ENCODE measurements at places on chromosomes 11 and 22.
A peak's percentile ranks its signal among the peaks of the same experiment; 100 is the strongest.

DNA sequence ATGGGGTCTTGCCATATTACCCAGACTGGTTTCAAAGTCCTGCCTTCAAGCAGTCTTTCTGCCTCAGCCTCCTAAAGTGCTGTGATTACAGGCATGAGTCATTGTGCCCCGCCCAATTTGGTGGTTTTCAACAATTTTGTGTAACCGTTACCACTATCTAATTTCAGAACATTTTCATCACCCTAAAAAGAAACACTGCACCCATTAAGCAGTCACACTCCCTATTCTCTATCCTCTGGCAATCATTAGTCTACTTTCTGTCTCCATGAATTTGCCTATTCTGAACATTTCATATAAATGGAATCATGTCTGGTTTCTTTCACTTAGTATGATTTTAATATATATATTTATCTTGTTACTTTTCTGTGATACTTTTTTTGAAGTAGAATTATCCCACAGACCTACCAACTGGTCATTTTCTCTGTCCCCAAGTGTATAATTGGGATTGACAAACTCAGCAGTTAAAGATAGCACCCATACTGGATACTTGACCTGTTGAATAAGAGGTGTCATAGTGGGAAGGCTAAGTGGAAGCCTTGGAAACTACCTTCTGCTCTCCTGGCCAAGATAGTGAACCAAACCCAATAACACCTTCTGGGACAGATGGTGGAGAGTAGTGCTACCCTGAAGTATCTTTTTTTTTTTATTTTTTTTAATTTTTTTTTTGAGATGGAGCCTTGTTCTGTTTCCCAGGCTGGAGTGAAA, 64.8 kb downstream of the STIM1 start:
- peak; percentile 81 for DNase-seq

DNA sequence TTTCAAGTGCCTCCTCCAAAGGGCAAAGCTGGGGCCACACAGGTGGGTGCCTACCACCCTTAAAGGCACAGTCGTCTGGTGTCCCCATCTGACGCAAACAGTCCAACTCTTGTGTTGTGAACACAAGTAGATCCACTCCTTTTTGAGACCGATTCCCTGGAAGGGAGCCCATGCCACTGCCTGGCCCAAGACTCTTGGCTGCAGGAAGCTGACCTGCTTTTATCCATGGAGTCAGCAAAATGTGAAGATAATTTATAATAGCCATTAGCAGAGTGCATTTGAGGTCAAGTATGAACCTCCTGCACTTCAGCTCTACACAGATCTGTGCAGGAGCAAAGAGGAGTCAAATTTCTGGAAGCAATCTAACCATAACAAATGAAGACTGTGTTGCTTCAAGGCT, 68.5 kb downstream of the ADM start:
- DNase-seq = no peak

DNA sequence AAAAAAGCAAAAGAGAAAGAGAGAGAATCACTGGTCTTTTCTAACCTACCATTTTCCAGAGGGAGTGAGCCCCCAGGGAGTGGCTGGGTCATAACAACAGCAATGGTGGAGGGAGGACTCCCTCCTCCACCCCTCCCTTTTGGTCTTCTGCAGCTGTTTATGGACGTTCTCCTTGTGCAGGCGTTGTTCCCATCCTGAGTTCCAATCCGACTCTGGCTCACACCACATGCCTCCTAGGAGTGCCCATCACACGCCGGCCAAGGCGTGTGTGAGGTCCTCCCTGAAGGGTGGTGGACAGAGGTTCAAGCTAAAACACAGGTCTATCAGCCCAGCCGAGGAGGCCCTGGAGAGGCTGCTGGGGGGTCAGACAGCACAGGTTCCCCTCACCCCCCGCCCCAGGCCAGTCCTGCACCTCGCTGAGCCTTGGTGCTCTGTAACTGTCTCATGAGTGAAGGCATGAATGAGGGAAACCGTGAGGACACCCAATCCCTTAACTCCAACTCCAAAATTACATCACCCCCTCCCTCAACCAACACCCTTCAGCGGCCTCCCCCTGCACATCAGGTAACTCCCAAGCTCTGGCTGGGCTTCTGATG, 29.4 kb downstream of the IFT27 start:
- DNase-seq = no peak

DNA sequence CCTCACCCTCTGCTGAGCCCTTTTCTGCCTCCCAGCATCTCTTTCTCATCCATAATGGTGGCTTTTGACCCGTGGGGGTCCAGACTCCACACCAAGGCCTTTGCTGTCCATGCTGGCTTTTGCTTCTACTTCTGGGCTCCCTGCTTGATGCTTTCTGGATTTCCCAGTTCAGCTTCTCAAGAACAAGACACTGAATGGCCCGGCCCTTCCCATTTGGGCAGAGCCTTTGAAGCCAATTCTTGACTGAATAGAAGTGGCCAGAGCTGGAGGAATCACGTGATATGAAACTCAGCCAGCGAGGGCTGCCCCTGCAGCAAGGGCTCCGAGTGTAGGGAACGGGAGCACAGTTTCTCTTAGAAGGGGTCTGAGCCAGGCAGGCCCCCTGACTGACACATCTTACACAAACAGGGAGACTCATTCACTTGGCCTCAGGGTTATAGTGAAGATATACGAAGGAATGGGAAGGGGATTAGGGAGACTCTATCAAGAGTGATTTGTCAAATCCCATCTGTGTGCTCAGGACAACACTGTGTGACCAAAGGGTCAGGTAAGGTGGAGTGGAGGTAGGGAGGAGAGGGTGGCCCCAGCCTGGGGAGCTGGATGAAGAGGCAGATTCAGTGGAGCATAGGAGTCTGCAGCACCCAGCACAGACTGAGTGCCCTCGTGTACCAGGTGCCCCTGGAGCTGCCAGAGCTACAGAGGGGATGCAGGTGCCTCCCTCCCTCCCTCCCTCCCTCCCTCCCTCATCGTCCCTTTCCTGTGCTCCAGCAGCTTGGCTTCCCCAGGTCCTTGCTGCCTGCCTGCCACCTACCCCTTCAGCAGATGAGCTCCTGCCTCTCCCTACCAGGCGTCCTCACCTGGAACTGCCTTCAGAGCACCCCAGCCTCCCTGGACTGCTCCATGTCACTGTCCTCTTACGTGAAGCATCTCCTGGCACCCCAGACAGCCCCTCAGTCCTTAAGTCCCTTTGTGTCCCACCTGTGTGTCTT, 106.0 kb downstream of the TRIM29 start:
- DNase-seq = no peak

DNA sequence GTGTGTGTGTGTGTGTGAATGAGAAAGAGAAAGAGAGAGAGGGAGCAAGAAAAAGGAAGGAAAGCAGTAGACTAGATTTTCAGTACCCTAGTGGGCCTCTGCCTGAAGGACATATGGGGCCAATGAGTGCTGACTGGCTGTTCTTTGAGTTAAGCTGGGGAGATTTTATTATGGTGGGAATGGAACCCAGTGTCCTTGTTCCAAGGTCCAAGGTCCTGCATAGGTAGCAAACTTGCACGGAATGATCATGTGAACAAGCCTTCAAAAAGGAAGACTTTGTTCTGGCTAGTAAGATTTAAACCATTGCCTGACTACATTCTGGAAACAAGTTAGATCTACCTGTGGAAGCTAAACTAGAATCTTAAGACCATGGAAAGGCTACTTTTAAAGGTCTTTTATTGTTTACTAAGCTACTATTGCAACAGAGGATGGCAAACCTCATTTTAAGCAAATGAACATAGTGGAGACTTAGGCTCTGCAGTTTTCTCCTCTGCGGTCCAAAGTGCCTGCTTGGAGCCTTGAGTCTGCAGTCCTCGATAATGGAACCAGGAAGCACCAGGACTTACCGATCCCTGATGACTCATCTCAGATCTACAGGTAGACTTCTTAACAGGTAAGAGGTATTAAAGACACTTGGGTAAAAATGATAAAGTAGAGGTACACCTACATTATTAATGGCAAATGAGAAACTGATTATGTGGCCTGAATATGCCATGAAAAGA, 10.2 kb upstream of the GRAMD1B start:
- no peak for DNase-seq

DNA sequence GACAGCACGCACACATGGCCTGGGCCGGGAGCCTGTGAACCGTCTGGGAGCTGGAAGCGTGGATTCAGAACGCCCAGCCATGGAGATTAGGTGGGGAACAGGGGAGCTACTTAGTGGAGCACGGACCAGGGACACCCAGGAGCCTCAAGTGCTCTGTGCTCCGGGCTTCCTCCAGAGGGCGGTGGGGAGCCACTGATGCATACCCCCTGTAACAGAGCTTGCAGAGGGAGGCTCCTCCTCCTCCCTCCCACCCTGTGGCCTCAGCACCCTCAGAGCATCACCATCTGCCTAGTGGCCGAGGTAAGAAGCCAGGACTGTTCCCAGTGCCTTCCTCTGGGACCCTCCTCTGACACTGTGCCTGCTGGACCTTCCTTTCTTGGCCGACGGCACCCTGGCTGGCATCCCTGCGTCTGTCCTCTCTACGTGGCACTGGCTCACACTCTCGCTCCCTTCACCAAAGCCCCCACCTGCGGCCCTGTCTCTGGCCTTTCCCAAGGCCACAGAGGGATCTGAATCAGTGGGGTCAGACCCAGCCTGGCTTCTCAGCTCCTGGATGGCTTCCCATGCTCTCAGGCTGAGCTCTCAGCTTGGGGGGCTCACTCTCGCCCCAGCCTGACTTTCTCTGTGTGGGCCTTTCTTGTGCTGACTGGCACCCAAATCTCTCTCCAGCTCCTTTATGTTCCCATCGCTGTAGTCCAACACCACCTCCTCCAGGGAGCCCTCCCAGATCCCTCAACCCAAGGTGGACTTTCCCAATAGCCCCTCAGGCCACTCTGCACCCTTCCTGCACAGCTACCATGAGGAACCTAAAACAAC, 780.9 kb downstream of the BRD1 start:
- DNase-seq = peak; percentile 36

DNA sequence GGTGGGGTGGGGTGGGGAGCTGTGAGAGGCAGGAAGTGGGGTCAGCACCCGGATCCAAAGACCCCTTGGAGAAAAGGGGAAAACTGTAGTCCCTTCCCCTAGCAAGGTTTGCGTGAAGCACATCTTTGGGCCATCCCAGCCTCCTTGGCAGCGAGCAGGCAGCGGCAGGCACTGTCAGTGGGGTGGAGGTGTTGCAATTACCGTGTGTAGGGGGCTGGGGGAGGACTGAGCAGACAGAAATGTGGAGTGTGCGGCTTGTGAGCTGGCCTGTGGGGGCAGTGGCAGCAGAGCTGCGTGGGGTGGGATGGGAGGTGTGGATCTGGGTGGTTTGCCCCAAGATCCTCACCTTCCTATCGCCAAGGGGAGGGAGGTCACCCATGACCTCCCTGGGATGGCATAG, 16.4 kb downstream of the DAGLA start:
- DNase-seq = no peak

DNA sequence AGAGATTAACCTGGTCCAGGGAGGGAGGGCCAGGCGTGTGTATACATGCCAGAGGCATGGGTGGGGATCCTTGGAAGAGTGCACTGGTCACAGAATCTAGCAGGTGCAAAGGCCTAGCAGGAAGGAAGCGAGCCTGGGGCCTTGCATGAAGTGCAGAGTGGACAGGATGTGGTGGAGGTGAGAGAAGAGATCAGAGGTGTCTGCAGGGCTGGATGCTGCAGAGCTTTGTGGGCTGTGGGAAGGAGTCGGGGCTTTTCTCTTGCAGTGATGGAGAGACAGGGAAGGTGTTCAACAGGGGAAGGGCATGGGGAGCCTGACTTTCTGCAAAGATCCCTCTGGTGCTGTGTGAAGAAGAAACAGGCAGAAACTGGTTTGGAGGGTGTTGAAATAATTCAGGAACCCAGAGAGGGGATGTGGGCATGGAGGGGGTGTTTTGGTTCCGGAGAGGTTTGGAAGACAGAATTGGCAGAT, 2.5 kb upstream of the TPST2 start:
- DNase-seq = peak; percentile 85

- DNase-seq = no peak
Measured at GRCh38 chr11:83158965-83159901, 2.3 kb downstream of the PCF11 start.

- no peak for DNase-seq
Measured at GRCh38 chr11:100759106-100759505, 72.0 kb downstream of the ARHGAP42 start.

GRCh38 chr11:76770642-76771445, 12.3 kb upstream of the TSKU start:
- DNase-seq = no peak

GRCh38 chr11:101584129-101584515, 315 bp upstream of the TRPC6 start:
- DNase-seq = no peak

- DNase-seq = no peak
Measured at GRCh38 chr11:64665411-64665821, 57.6 kb downstream of the NRXN2 start.

- no peak for DNase-seq
Measured at GRCh38 chr22:31950226-31950625, 5.9 kb downstream of the YWHAH start.

DNA sequence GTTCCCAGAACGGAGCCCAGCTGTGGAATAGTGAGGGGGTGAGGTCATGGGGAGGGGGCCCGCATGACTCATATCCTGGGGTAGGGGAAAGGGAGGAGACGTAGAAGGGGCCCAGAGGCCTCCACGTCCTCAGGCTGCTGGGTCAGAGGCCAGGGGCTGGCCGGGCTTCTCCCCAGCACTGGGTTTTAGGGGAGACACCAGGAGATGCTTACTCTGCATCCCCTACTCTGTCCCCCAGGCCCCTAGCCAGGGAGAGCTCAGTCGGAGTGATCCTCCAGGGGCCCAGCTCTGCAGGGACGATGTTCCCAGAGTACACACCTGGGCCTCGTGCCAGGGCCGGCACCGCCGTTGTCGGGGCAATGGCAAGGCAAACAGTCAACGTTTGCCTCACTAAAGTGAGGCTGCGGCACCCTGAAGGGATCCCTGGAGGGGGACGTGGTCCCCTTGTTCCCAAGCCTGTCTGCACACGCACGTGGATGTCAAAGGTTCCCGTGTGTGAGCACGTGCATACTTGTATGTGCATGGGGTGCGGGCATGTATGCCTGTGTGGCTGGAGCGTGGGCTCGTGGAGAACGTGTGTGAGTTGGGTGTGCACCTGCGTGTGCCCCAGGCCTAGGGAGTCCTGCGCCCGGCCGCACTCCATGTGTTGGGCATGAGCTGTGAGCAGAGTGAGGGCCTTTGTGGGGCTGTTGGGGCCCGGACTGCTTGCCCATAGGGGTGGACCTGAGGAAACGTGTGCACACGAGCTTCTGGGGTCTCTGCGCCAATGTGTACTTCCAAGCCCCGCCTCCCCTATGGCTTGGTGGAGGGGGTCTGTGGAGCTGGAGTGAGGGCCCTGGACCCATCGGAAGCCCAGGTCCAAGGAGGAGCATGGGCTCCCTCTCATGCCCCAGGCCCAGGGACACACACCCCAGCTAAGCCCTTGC, 14.2 kb downstream of the PRR33 start:
- no peak for DNase-seq

DNA sequence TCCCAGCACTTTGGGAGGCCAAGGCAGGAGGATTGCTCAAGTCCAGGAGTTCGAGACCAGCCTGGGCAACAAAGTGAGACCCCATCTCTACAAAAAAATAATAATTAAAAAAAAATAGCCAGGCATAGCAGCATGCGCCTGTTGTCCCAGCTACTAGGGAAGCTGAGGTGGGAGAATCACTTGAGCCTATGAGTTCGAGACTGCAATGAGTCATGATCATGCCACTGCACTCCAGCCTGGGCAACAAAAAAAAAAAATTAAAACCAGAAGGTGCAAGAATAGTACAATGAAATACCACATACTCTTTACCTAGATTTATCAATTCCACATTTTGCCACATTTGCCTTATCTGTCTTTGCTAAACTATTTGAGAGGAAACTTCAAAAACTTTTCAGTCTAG, 8.2 kb downstream of the DPF2 start:
- DNase-seq = no peak
